Stimulated activated CD8-positive, alpha-beta memory T cell treated with anti-CD3 and anti-CD28 coated beads, Interleukin-4, amount 100 ng/mL, for 48 hours (primary cell): ENCODE measurements at places on chromosomes 1 and 21.
A peak's percentile ranks its signal among the peaks of the same experiment; 100 is the strongest.

- no peak for DNase-seq
Measured at GRCh38 chr1:228918335-228918734, 183.1 kb downstream of the RHOU start.

GRCh38 chr1:248873409-248873992 lies 14.6 kb upstream of the ZNF692 start:
- DNase-seq: peak; percentile 99

- no peak for DNase-seq
Measured at GRCh38 chr1:210691039-210691610, 362.4 kb downstream of the HHAT start.

GRCh38 chr21:36246080-36246631 lies 73.8 kb upstream of the MORC3 start:
- DNase-seq: no peak

- DNase-seq: no peak
Measured at GRCh38 chr1:182331387-182331786, 60.2 kb downstream of the GLUL start.

- no peak for DNase-seq
Measured at GRCh38 chr1:212689758-212690529, 9.7 kb downstream of the BATF3 start.

DNA sequence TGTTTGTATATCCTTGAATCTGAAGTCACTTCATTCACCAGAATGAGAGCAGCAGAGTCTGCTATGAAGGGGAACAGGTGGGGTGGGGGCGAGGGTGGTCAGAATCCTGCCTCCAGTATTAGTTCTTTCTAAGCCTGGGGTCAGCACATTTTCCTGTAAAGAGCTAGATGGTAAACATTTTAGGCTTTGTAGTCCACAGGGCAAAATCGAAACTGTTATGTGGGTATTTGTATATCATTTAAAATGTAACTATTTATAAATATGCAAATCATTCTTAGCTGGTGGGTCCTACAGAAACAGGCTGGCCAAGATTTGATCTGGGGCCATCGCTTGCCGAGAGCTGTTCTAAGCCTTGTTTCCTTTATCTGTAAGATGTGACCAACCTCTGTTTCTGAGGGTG lies 96.0 kb downstream of the IGSF21 start:
- DNase-seq: no peak
